ENCODE measurements at places on chromosomes 2 and 18. TPM values are rescaled to one million over a fixed set of nuclear protein-coding genes. Genes with fewer than 3 reads are reported as not detected.

DNA sequence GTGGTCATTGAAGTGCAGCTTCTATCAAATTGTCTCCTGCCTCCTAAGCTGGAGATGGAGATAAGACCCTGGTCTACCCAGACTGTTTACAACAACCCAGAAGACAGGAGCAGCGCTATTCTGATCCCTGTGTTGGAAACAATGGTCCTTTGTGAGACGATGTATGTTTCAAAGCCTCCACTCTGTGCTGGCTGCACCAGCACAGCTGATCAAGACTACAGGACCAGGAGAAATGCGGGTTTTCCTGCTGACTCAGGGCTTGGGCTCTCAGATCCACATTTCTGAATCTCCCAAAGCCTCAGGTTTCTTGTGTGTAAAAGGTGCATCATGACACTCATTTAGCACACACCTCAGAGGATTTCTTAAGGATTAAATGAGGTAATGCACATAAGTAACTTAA lies 92.0 kb downstream of the POU3F3 start:
- H3K27me3 ChIP-seq, result no peaks in the 10 kb centered on the region
- H3K36me3 ChIP-seq, result no peaks in the 10 kb centered on the region
- no peak overlapping the region for H3K27ac ChIP-seq
- H3K4me1 ChIP-seq, result no peaks in the 10 kb centered on the region
- DNase-seq, result no peak

The LDLRAD4 gene
- 0.25 TPM for total RNA-seq

The CIDEA gene
- total RNA-seq, result not detected

DNA sequence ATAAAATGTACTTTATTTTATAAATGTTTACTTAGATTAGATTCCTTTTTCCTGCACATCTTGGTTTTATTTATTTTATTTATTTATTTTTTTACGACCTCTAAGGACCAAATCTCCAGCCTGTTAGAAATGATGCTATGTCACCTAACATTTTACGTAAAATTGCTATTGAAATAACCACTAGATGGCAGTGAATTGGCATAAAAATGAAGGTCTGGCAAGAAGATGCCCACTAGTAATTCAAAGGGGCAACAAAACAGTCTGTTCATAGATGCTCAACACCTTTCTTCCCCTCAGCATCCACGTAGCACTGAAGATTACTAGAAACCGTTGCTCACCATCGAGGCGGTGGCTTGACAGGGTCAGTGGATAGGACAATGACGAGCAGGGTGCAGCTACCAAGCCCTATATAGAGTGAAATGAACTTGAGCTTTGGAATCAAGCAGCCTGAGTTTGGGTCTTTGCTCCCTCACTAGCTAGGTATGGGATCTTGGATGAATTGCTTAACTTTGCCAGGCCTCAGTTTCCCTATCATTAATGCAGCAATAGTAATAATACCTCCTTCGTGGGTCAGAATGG lies 128.7 kb upstream of the L3MBTL4 start:
- H3K27ac ChIP-seq, result no peak overlapping the region
- H3K4me1 ChIP-seq, result no peaks in the 10 kb centered on the region
- peak; percentile 25 for DNase-seq
- H3K4me3 ChIP-seq, result no peak overlapping the region

DNA sequence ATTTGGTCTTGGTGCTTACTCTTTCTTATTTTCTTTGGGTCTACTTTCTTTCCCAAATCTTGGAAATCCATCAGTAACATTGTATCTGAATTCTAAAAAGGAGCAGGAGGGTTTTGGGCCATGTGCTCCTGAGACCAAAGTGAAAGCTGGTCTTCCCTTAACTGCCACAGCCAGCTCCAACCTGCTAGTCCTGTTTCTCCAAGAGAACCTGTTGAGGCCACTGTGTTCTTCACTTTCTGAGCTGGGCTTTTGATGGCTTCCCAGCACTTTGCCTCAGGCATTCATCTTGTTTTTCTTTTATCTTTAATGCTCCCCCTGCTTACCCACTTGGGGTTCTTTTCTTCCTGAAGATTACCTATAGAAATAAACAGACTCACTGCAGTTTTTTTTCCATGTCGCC lies 53.3 kb downstream of the ARHGAP28 start:
- no peaks in the 10 kb centered on the region for H3K36me3 ChIP-seq
- H3K27ac ChIP-seq, result no peak overlapping the region
- no peak for DNase-seq
- no peaks in the 10 kb centered on the region for H3K27me3 ChIP-seq
- peaks cover 4% of the 10 kb centered on the region for H3K4me1 ChIP-seq
- H3K4me3 ChIP-seq, result no peak overlapping the region

The PXDN gene
- 0.49 TPM for total RNA-seq

The MYO5B gene
- 0.27 TPM for total RNA-seq

DNA sequence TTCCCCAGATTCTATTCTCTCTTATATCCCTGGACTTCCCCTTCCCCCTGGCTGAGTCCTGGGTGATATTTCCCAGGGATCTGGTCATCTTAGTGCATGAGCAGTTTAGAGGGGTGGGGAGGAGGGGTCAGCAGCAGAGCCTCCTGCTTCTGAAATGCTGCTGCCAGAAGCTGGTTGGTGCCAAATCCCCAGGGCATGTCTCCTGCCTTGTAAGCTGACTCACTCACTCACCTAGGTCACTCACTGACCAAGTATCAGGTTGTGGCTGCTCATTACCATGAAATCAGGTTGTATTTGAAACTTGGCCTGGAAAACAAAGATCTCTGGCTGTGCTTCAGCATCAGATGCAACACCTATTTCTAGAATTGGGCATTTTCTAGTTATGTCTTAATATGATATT lies 14.3 kb downstream of the GPR39 start:
- no peak for DNase-seq
- no peaks in the 10 kb centered on the region for H3K27me3 ChIP-seq
- H3K4me1 ChIP-seq, result no peaks in the 10 kb centered on the region

GRCh38 chr2:239715606-239716005 lies 309.5 kb downstream of the NDUFA10 start:
- H3K4me1 ChIP-seq, result no peaks in the 10 kb centered on the region
- no peak overlapping the region for H3K27ac ChIP-seq
- DNase-seq, result no peak

DNA sequence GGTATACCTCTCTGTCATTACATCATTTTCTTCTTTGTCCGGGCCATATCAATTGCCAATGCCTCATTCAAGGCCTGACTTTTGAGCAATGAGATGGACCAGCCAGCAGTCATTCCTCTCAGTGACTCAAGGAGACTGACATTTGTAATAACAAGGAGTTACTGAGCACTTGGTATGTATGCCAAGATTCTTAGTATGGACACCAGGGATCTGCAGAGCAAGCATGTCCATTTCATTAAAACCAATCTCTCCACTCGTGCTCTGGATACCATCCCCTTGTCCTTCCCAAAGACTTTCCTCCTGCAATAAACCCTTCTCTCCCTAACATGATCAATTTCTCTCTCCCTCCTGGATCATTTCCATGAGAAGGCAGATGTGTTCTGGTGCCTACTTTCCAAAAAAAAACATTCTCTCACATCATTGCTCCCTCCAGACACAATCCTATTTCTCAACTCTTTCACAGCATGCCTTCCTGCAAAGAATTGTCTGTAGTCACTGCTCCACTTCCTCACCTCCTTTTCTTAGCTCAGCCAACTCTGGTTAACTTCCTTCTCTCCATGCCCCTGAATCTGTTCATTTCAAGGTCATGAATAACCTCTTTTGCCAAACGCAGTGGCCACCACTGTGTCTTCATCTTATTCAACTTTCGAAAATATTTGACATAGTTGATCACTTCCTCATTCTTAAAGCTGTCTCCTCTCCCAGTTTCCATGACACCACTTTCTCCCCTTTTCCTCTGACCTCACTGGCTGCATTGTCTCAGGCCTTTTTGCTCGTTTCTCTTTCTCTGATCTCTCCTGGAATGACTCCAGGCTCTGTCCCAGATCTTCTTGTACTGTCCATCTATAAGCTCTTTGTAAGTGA lies 102.8 kb upstream of the CYP1B1 start:
- no peak overlapping the region for H3K4me3 ChIP-seq
- no peak for DNase-seq
- no peaks in the 10 kb centered on the region for H3K36me3 ChIP-seq

- no peaks in the 10 kb centered on the region for H3K4me1 ChIP-seq
- H3K36me3 ChIP-seq, result no peaks in the 10 kb centered on the region
- no peak overlapping the region for H3K27ac ChIP-seq
- no peak overlapping the region for H3K4me3 ChIP-seq
- no peak for DNase-seq
- no peaks in the 10 kb centered on the region for H3K27me3 ChIP-seq
Measured at GRCh38 chr2:206920951-206921350, 18.4 kb upstream of the CPO start.
